GM12892 (cell line): ENCODE measurements at places on chromosomes 7 and 10.

- no peak for DNase-seq
These were observed 546.5 kb upstream of the SEMA3D start for GRCh38 chr7:85733169-85733915.

GRCh38 chr10:70715853-70716795 lies 43.8 kb downstream of the ADAMTS14 start:
- DNase-seq, result no peak

- no peak for DNase-seq
These were observed 128.8 kb upstream of the LYZL2 start for GRCh38 chr10:30758338-30758737.

- DNase-seq, result peak; percentile 68
These were observed 1.3 kb upstream of the GRK5 start for GRCh38 chr10:119205894-119206602.

DNA sequence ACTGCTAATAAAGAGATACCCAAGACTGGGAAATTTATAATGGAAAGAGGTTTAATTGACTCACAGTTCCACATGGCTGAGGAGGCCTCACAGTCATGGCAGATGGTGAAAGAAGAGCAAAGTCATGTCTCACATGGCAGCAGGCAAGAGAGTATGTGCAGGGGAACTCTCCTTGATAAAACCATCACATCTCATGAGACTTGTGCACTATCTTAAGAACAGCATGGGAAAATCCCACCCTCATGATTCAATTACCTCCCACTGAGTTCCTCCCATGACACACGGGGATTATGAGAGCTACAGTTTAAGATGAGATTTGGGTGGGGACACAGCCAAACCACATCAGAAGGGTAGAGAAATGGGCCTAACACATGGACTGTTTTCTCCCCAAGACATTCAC lies 156.3 kb downstream of the CCDC71L start:
- DNase-seq, result no peak

DNA sequence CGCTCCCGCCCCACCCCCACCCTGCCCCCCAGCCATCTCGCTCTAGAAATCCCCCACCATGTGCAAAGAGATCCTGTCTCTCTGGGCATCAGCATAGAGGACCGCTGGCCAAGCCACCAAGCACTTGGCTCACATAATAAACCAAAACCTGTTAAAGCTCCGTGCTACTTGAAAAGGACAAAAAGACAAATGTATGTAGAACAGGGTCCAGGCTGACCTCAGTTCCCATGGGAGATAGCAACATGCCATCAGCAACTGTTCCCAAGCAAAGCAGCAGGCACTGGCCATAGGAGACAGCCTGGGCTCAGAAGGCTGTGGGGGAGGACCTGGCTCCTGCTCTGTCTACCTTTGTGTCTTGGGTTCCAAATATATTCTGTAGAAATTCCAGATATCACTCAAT lies 38.4 kb upstream of the GDF10 start:
- DNase-seq, result no peak

GRCh38 chr7:138396251-138397070 lies 63.6 kb upstream of the TRIM24 start:
- peak; percentile 2 for DNase-seq
